NCI-H1092 treated with DMSO at 0.1 percent for 48 hours (cell line): ENCODE measurements at places on chromosomes 12 and 14.
A peak's percentile ranks its signal among the peaks of the same experiment; 100 is the strongest.

DNA sequence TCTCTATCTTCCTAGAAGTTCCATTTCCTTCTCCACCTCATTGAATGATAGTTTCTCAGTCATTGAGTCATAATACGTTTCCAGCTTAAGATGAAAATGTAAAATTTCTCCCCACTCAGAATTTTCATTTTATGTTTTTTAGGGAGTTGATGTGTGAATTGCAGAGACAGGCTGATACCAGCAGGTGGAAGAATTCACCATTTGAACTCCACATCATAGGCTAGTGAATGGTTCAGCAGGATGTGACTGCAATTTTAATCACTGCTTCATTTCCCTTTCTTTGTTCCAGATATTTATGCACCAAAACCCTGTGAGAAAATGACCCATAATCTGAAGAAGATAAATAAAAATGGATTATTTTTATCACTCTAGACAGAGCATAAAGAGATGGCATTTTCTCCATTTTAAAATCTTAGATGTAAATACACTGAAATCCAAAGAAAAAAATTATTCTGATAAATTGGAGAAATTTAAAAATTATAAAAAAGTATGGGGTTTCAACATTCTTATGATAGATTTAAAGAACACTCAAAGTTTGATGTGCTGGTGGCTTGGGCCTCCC is 10.6 kb upstream of the PYGL start:
- DNase-seq: peak; percentile 34

- peak; percentile 57 for DNase-seq
These were observed 15.6 kb upstream of the CALM1 start for GRCh38 chr14:90381011-90381786.

DNA sequence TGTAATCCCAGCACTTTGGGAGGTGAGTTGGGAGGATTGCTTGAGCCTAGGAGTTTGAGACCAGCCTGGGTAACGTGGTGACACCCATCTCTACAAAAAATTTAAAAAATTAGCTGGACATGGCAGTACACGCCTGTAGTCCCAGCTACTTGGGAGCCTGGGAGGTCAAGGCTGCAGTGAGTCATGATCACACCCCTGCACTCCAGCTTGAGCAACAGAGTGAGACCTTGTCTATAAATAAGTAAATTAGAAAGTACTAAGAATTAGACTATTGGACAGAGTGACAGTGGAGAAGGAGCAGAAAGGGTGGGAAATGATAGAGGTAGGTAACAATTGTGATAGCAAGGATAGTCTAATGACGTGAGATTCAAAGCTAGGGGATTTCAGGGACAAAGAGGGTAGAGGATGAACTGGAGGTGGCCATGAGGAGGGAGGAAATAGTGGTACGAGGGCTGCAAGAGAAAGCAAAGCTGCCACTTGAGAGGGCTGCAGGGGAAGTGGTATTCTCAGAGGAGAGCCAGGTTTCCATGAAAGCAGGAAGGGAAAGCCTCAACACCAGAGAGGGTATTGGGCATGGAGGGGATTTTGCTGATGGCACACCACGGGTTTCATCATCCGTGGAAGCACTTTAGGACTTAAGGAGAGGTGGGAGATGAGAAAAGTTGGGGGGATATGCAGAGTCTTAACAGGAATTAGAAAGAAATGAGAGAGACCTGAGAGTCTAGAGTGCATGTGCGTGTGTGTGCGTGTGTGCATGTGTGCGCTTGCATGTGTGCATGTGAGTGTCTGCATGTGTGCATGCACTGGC is 85.6 kb downstream of the SYNE2 start:
- no peak for DNase-seq

DNA sequence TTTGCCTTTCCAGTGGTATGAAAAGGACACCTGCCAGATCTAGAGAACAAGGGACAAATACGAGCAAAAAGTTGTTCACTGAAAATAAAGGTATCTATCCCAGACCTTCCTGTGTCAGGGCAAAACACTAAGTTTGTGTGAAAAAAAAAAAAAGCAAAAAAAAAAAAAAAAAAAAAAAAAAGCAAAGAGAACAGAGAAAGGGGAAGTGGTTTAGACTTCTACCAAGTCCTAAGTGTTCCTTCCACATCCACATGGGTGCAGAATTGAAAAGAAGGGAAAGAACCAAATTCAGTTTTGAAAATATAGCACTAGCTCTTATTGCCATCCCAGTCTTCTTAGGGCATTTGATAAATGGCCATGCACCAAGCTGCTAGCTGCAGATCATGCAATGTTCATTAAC is 41.7 kb downstream of the ZCRB1 start:
- no peak for DNase-seq

GRCh38 chr14:33432407-33433023 is 493.8 kb downstream of the NPAS3 start:
- peak; percentile 52 for DNase-seq

DNA sequence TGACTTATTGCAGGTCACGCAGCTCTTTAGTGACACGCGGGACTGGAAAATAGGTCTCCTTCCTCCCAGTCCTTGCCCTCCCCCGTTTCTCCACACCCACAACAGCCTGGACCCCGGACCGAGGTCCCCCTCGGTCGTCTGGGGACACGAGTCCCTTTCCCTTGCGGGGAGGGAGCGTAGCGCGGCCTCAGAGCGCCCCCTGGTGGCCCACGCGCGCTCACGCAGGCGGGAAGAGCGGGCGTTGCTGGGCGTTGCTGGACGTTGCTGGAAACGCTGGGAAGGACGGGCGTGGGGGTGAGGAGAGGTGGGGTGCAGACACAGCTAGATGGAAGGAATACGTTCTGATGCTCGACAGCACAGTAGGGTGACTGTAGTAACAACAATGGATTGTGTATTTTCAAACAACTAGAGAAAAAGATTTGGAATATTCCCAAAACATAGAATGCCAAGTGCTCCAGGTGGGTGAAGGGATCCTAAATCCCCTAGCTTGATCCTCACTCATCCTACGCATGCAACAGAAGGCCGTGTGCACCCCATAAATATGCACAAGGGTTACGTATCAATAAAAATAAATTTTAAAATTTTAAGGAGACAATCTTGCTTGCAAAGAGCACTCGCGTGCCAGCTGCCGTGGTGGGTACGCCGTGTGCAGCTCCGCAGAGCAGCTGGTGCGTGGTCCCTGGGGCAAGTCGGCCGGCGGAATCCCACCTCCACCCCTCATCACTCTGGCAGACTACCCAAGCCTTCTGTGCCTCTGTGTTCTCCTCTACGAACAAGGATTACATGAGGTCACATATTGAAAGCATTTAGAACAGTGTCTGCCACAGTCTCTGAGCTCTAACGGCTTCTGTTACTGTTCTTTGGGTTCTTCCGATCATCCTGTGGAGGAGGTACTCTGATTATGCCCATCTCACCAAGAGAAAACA is 87.4 kb downstream of the B4GALNT3 start:
- peak; percentile 53 for DNase-seq

GRCh38 chr12:3342051-3342450 is 149.0 kb upstream of the PRMT8 start:
- DNase-seq: peak; percentile 98

DNA sequence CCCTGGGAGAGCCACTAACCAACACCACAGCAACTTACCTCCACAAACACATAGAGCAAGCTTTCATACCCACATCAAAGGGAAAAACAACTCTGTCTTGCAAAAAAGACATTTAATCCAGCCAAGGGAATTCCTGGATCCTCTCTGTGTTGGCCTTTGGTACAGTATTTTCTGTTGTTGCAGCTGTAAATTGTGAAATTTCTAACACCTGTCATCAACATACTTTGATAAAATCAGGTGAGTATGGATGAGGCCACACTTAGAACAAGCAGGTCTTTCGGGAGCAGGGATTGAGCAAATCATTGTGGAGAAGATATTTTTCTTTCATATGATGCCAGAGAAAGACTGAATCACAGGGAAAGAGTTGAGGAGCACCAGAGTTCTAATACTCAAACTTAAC is 89.3 kb downstream of the SPTSSA start:
- DNase-seq: no peak

GRCh38 chr12:120247621-120248030 is 17.9 kb downstream of the PXN start:
- DNase-seq: no peak

DNA sequence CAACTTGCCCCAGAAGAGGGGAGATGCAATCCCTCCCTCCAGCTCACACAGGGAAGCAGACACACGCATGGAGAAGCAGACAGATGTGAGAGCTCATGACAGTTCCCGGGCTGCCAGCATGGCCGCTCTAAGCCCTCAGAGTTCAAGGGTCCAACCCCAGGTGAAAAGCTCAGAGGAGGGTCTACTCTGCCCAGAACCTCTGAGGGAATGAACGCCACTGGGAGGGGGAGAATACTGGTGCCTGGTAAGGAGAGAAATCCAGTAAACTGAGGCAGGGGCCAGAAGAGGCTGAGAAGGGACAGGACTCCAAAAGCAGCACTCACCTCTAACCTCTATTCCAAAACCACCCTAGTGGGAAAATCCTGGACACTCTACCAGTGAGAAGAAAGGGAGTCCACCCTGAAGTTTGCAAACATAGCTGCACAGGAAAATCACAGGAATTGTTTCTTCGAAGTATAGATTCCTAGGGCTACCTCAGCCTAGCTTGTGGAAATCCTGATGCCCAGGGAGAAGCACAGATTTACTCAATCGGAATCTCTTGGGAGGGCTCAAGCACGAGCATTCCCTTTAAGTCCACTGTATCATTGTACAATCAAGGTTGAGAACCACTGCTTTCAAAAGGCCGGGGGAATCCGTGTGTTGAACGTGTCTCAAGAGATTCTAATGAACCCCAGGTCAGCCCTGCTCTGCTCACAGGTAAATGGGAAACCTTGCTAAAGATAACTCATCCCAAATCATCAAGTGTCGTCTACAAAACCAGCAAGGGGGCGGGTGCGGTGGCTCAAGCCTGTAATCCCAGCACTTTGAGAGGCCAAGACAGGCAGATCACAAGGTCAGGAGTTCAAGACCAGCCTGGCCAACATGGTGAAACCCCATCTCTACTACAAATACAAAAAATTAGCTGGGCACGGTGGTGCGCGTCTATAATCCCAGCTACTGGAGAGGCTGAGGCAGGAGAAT is 34.3 kb upstream of the PLEKHG6 start:
- DNase-seq: no peak

DNA sequence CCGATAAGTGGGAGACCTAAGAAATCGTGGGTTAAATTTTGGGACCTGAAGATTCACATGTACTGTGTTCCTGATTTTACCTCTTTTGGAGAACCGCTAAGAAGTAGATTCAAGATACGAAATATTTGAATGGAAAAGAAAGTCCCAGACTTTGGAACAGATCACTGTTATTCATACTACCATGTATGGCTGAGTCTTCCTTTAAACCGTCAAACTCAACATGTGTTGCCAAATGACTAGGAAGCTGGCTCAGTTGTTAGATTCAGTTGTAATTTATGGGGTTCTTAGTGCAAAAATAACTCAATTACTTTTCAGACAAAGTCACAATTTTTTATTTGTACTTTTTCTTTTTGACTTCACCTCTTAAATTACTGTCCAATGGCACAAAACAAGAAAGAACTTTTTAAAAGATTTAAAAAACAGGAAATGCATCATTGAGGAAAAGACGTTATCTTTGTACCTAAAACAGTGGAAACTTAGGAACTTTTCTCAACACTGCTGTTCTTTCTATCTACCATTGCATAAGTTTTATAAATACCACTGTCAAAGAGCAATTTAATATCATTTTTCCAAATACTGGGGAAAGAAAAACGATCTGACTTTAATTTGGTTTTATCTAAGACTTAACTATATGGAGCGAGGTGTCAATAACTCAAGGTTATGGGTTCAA is 15.7 kb downstream of the RERG start:
- DNase-seq: no peak

- no peak for DNase-seq
These were observed 44.8 kb upstream of the GUCY2C start for GRCh38 chr12:14741153-14741552.

DNA sequence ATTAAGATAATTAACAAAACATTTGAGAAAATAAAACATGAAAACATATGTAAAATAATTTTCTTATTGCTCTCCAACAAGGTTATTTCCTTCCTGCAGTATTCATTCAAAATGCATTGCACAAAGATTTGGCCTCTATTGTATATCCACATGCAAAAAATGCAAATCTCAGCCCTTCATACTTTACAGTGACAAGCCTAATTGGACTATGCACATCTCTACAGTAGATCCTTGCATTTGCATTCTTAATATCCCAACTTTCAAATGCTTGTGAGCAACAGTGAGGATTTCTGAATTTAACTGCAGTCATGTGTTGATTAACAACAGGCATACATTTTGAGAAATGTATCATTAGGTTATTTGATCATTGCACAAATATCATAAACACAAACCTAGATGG is 333.7 kb downstream of the PAWR start:
- no peak for DNase-seq

DNA sequence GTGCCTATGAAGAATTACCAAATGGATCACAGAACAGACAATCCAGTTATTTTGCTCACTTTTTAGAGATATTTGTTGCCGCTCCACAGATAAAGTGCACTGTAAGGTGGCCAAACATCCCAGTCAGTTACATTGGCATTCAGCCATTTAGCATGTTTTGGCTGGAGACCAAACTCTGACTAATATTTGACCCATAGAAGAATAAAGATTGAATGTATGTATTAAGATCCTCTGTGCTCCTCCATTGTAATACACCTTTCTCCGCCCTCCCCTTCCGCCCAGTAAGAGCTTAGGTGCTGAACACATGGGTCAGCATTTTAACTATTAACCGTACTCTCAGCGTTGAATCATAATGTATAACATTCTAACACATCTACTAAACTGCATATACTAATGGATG is 163.4 kb downstream of the ANO6 start:
- no peak for DNase-seq

DNA sequence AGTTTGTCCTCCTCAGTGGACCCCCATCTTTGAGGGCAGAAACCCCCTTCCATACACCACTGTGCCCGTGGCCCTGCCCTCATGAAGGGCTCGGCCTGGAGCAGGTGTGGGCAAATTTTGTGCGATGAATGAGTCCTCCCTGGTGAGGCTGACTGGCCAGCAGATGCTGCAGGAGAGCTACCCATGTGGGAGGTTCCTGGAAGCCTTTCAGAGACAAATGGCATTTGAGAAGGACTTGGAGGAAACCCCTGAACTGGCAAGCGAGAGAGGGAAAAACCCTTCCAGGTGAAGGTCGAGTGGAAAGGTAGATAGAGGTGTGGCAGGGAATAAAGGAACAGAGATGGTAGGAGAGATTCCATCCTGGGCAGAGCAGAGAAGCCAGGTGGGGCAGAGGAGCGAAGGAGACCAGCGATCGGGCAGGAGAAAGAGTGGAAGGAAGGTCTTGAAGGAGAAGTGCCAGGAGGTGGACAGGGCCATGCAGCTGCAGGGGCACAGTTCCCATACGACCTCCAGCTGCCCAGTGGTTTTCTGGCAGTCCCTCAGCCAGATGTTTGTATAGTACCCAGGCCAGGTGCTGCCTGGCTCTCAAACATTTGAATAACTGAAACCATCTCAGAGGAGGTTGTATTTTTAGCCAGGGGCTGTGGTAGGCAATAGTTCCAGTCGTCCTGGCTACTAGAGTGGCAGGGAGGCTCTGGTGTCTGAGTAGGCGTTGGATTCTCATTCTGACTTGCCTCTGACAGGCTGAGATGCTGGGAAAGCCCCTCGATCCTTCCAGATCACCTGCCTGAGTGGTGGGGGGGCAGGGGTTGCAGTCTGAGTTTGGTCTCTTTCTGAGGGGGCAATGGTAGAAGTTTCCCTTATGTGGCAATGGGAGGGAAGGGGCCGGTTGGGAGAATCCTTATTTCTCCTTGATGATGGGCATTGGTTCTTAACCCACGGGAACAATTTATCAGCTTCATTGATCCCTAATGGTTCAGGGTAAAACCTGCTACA is 40.1 kb downstream of the FBXL14 start:
- no peak for DNase-seq
